NCI-H146 (cell line): ENCODE measurements at places on chromosomes 4 and X.
A peak's percentile ranks its signal among the peaks of the same experiment; 100 is the strongest.

GRCh38 chr4:62528874-62529273, 1328.7 kb downstream of the ADGRL3 start:
- DNase-seq, result no peak

- no peak for DNase-seq
Measured at GRCh38 chr4:960140-960635, 13.2 kb downstream of the DGKQ start.

GRCh38 chr4:131347816-131348215, 1801.3 kb upstream of the PCDH10 start:
- no peak for DNase-seq

GRCh38 chr4:5636766-5637670, 71.3 kb downstream of the EVC2 start:
- DNase-seq, result peak; percentile 85

DNA sequence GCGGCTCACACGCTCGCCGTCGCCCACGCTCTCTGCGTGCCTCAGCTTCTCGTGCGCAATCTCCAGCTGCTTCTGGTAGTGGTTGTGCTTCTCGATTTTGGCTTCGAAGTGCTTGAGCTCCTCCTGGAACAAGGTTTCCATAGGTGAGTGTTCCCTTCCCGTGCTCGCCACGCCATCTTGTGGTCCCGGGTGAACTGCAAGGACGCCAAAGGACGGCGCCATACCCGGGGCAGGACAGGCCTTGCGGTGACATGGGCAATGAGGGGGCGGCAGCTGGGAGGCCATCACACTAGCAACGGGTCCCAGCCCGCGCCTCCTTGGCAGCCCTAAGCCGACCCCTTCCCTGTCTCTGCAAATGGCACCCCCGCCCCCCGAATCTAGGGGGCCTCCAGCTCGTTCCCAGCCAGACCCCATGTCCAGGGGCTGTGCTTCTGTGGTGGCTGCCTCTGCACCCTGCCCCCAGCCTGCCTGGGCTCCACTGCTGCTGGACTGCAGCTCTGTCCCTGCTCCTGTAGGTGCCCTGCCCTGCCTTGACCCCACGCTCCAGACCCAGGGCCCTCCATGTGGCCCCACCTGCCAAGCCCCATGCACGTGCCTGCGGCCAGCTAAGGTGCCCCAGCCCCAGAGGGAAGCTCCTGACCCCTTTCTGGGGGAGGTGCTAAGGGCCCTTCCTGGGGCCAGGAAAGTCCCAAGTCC, 17.3 kb downstream of the LRPAP1 start:
- DNase-seq, result no peak

DNA sequence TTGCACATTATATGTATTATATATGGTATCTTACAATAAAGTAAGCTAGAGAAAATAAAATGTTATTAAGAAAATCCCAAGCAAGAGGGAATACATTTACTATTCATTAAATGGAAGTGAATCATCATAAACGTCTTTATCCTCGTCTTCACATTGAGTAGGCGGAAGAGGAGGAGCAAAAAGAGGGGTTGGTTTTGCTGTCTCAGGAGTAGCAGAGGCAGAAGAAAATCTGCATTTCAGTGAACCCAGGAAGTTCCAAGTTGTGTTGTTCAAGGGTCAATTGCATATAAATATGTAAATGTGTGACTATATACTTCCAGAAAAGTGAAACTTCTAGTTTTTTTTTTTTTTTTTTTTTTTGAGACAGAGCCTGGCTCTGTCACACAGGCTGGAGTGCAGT, 301.4 kb downstream of the TMA16 start:
- DNase-seq, result no peak

DNA sequence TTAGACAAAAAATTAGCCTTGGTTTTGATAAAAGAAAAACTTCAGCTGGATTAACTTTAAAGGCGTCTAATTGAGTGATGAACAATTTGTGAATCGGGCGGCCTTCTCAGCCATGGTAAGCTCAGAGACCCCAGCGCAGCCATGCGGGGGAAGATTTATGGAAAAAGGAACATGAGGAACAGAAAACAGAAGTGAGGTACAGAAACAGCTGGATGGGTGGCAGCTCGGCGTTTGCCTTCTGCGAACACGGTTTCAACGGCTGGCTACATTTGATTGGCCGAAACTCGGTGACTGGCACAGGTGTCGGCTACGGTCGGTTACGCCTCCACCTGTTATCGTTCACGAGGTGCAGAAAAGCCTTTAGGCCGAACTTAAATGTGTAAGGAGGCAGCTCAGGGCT, 401.4 kb upstream of the FAT1 start:
- DNase-seq, result no peak

DNA sequence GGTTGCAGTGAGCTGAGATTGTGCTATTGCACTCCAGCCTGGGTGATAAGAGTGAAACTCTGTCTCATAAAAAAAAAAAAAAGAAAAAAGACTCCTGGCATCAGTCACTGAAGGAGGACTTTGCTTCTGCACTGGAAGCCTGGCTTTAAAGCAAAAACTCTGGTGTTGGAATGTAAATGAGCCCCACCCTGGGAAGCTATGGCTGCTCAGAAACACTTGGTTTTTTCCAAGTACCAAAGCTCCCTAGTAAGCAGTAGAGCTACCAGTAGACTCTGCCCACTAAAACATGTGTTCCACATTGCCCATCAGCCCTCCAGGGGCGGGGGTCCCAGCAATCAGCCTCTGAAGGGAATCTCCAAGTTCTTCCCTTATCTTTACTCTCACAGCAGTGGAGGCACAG, 154.4 kb downstream of the SHROOM3 start:
- DNase-seq, result no peak

- DNase-seq, result no peak
Measured at GRCh38 chr4:76007089-76007862, at the start of gene CXCL9. Gene CXCL9, minus strand, starts transcription at chr4:76007509. Its CDS starts 60 bp downstream, at chr4:76007449.

DNA sequence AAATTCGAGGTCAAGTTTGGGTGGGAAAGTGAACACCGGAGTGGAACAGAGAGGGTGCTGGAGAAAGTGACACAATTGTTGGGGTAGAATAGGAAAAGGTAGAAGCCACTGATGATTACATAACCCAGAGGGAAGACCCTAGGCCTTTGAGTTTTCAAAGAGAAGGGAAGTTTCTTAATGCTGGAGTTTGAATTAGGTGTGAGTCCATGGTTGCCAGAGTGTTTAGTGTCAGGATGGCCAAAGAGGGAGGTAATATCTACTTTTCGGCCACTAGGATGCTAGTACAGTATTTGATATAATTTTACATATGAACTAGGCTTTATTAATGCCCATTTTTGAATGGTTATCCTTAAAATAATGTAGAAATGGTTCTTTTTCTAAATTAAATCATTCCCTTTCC, 5.4 kb downstream of the BCORL1 start:
- no peak for DNase-seq

DNA sequence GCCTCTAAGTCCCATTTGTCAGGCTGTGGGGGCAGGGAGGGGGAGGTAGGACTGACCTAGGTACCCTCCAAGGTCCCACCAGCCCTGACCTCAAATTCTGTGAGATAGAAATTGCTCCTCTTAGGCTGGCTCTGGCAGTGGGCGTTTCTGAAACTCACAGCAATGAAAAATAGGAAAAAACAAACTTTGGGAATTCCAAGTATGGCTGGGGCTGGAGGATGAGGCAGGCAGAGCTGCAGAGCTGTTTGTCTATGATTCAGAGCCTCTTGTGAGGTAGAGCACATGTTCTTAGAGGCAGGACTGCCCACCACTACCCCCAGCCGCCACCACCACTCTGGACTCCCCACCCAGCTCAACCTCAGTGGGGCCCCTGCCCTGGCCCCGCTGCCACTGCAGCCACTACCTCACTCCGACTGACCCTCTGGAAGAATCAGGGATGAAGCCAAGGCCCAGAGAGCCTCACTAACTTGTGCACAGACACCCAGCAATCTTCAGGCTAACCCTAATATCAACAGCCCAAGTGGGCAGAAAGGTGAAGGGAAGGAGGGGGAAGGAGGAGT, 98.2 kb downstream of the PJA1 start:
- no peak for DNase-seq

DNA sequence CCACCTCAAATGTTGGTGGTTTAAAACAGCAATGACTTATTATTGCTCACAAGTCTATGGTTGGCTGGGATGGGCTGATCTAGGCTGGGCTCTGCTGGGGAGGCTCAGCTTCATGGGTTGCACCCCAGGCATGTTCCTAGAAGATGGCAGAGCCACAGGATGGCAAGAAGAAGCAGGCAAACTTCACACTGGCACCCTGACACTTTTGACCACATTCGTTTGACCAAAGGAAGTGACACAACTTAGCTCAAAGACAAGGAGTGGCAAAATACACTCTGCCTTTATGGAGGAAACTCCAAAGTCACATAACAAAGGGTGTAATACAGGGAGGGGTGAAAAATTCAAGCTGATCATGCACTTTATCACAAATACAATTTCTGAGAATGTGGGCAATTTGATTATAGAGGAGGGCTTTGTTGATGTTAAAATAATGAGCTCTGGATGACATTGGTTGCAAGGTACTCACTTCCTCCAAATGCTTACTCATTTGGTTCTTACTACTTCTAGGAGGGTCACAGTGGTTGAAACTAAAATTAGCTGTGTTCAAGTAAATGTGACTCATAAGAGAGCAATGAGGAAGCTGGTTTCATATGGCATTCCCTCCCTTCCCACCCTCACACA, 249.2 kb upstream of the RPS6KA3 start:
- DNase-seq, result no peak

DNA sequence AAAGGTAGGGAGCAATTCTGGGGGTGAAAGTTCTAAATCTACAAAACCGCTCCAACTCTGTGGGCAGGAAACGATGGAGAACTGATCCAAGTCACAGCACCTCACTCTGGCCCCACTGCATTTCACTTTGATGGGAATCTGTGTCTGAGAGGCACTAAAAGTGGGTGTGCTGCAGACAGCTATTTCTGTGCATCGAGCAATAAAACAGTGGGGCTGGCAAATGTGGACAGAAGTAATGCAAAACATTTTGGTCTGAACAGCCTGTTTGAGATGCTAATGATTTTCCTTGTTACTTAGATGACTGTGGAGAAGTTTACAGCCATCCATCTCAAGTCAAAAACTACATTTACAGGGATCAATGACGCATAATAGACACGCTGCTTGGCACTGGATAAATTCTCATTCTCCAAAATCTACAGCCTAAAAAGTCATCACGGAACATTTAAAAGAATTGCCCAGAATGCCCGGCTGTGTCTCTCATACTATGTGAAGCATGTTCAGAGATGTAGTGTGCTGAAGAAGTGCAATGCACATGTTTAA, 1671.6 kb upstream of the TENM3 start:
- no peak for DNase-seq

GRCh38 chr4:7765666-7766065, 174.0 kb downstream of the AFAP1 start:
- no peak for DNase-seq

- DNase-seq, result no peak
Measured at GRCh38 chr4:169348541-169348940, 77.8 kb upstream of the SH3RF1 start.

DNA sequence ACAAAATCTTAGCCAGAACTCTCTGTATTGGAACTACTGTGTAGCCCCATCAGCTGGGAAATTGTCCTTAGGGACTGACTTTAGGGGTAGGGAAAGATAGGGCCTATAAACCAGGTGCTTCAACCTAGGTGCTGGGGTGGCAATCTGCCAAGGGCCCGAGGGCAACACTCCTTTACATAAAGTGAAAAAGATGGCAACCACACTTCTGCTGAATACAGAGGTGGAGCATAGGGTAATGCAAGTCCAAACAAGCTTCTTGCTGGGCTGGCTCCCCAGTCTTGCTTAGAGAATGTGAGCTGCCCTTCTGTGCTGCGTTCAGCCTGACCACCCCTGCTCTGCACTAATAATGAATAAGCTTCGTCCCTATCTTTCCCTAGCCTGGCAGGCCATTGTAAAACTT, 9.8 kb downstream of the ZBTB33 start:
- DNase-seq, result peak; percentile 50

DNA sequence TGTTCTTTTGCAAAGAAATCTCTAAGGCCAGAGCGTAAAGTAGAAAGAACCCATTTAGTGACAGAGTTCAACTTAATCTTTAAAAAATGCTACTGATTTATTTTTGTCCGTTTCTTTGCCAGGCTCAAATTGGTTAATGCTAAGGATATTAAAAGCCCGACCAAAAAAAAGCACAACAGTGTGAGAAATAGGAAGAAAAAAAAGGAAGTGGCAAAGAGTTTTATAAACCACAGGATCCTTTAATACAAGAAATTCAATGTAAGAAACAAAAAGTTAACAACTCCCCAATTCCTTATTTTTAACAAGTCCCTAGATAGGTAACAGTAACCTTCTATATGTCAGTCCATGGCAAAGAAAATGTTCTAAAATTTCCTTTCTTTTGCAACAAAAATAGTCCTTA, 480.4 kb downstream of the ACTRT1 start:
- no peak for DNase-seq
